Activated naive CD8-positive, alpha-beta T cell treated with anti-CD3 and anti-CD28 coated beads, Interleukin-2, amount 50 U/mL, for 16 hours (primary cell): ENCODE measurements at places on chromosomes 7 and 10.

- no peak for DNase-seq
Observed at GRCh38 chr7:34189031-34189430, 283.7 kb downstream of the BMPER start.

DNA sequence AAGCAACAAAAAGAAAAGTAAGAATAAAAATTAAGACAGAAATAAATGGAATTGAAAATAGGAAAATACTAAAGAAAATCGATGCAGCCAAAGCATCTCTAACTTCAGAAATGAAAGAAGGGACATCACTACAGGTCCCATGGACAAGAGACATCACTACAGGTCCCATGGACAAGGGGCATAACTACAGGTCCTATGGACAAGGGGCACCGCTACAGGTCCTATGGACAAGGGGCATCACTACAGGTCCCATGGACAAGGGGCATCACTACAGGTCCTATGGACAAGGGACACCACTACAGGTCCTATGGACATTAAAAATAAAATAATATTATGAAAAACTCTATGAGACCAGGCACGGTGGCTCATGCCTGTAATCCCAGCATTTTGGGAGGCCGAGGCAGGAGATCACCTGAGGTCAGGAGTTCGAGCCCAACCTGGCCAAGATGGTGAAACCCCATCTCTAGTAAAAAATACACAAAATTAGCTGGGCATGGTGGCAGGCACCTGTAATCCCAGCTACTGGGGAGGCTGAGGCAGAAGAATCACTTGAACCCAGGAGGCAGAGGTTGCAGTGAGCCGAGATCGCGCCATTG lies 101.0 kb upstream of the DNAAF5 start:
- DNase-seq = no peak

DNA sequence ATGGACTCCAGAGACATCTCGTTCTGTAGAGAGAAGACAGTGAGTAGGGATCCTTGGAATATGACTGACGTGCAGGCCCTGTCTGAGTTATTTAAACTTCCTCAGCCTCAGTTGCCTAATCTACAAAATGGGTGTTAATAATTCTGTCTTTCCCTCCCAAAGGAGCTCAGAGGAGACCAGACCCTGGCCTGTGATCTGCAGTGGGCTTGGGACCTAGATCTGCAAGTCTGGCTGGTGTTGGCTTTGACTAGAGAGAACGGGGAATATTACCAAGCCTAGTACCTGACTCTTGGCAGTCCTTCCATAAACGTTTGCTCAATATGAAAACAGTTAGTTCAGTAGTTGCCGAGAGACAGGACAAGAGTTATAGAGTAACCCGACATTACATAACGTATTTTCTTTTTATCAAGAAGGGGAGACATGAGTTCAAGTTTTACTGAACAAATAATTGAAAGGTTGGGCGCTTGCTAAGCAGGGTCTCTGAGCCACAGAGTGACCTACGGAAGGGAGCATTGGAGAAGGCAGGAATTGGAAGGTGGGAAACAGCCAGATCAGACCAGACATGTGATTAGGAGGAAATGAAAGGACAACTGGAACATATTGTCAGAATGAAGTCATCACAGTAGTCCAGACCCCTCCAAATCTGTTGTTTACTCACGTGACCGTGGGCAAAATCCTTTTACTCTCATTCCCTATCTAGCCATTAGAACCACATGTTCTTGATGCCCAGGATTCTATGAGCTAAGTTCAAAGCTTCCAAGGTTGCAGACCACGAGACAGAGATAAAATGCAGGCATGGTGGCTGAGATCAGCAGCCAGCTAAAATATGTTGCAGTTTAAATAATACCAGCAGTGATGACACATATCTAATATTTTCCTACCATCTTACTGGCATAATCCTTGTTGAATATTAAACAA lies 10.9 kb upstream of the CYP3A4 start:
- DNase-seq = no peak

- DNase-seq = peak; percentile 3
Observed at GRCh38 chr10:14389981-14390590, 59.4 kb upstream of the FRMD4A start.

DNA sequence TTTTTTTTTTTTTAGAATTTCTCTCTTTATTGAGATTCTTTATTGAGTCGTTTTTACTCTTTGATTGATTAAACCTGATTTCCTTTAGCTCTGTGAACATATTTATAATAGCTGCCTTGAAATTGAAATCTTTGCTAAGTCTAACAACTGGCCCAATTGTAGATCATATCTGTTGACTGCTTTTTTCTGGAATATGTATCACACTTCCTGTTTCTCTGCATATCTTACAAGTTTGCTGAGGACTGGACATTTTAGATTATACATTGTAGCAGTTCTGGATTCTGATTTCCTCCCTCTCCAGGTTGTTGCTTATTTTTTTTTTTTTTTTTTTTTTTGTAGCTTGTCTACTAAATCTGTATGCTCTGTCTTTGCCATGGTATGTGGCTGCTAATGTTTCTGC lies 56.3 kb downstream of the PRKAR2B start:
- no peak for DNase-seq

GRCh38 chr10:30052062-30052461 lies 7.3 kb downstream of the JCAD start:
- DNase-seq = no peak

DNA sequence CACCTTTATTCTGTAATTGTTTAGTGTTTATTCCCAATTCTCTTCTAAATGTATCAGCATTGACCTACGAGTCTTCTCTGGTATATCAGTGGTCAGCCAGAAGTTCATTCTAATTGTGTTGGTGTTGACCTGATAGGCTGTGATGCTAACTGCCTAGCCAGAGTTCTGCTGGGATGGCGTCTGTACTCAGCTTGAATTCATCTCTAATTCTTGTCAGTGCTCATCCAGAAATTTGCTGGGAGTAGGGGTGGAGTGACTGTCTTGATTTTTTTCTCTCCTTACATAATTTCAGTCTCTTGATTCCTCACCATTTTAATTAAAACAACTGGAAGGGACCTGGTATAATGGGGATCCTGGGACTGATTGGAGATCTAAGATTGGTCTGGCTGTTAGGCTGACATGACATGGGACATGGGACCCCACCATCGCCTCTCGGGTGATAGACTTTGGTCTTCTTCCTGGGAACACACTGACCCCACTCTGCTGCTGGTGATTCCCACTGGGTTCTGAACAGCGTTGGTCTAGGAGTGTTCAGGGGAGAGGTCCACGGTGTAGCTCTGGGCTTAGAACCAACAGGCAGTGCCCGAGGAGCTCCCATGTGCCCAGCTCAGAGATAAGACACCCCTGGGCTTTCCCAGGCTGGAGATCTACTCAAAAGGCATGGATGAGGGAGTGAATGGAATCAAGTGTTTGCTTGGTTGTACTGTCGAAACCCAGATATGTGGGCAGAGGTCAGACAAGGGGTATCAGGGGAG lies 3.8 kb downstream of the NEURL1 start:
- no peak for DNase-seq

- no peak for DNase-seq
Observed at GRCh38 chr10:97411406-97411805, 10.3 kb upstream of the RRP12 start.

- DNase-seq = no peak
Observed at GRCh38 chr10:29681676-29682448, 47.1 kb upstream of the SVIL start.

DNA sequence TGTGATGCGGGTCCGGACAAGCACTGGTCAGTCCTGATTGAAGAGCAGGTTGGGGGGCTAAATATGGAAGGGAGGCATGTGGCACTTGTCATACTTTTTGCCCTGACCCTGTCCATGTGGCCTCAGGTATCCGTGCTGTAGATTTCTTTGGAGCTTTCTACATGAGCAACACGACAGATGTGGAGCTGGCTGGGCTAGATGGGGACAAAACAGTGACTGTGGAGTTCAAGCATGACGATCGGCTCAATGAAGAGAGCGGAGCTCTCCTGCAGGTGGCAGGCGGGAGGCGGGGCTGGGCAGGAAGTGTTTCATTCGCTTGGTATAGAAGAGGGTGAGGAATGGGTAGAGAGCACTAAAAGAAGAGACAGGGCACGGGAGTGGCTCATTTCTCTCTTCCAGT lies 13.0 kb upstream of the CHCHD1 start:
- peak; percentile 11 for DNase-seq

DNA sequence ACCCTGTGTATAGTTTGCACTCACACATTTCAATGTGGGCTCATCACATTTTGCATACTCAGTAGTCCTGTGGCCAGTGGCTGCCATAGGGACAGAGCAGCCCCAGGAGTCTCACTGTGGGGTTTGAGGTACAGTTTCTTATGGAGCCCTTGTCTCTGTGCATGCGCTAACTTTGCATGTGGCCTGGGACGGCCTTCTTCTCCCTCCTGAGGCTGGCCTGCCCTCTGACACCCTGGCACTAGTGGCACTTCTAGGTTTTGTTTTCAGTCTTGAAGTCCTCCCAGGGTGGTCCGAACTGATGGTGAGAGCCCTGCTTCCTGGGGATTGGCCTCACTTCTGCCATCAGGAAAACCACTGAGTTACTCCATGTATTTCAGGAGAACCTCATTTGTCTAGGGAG lies 21.2 kb downstream of the NACAD start:
- no peak for DNase-seq
